Activated CD4-positive, alpha-beta T cell treated with anti-CD3 and anti-CD28 coated beads, Interleukin-2, amount 10 ng/mL, durations not matched to agents 24 days and 14 days (primary cell): ENCODE measurements at places on chromosomes 6 and 20. TPM values are rescaled to one million over a fixed set of nuclear protein-coding genes. Genes with fewer than 3 reads are reported as not detected.

DNA sequence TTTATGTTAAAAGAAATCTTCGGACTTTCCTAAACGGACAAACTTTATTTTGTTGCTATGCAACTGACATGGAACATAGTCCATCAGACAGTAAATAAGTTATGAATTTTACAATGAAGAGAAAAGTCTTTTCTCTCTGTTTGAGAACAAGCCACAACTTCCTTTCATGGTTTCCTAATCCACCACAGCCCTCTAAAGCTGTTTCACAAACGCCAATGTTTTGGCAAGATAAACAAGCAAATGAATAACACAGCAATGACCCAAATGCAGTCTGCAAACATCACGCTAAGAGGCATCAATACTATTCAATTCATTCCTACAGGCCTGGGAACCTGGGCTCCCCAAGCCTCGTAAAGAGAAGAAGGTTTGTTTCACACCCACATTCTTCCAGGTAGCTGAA, 60.4 kb downstream of the HAO1 start:
- no peak for DNase-seq

Gene SNAI1
- total RNA-seq = 1.6 and 2.3 TPM in 2 replicates

Gene RAB44
- 0.07 TPM in 1 of 2 replicates, not detected in the other for total RNA-seq

Gene ADAM33
- total RNA-seq = not detected in 2 replicates

GRCh38 chr20:26276554-26277210, 580.0 kb upstream of the ZNF337 start:
- DNase-seq = no peak

Gene PSORS1C2
- not detected in 2 replicates for total RNA-seq

Gene TBX18
- total RNA-seq = not detected in 2 replicates

- no peak for DNase-seq
Observed at GRCh38 chr20:36593347-36593929, 12.1 kb upstream of the RAB5IF start.

- DNase-seq = no peak
Observed at GRCh38 chr20:37850724-37851355, 52.1 kb upstream of the VSTM2L start.

Gene PPIL6
- not detected in 2 replicates for total RNA-seq

GRCh38 chr6:25965058-25965457, 2.5 kb downstream of the TRIM38 start:
- no peak for DNase-seq

Gene IPCEF1
- 0.97 and 1.5 TPM in 2 replicates for total RNA-seq

- no peak for DNase-seq
Observed at GRCh38 chr20:51409192-51409880, 133.2 kb downstream of the NFATC2 start.

DNA sequence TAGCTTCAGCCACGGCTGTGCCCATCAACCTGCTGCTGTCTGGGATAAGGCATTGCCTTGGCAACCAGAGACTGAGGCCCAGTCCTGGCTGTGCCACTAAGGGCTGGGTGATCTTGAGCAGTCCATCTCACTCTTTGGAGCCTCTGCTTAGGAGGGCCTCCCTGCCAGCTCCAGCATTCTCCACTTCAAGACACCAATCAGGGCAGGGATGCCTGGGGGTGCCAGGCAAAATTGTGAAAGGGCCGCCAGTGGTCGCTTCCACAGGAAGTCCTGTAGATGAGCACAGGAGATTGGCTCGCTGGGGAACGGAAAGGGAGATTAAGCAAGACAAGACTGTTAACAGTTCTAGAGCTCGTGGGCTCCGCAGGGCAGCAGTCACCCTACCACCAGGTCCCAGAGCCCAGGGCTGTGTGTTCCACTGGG, at the start of gene RAB44:
Gene RAB44 (plus strand): TSS at position 346 of the 423 bp plus-strand sequence. CDS start 6,410 bp downstream, outside the sequence.
- DNase-seq = no peak

GRCh38 chr6:16802071-16802470, 40.8 kb upstream of the ATXN1 start:
- DNase-seq = no peak

DNA sequence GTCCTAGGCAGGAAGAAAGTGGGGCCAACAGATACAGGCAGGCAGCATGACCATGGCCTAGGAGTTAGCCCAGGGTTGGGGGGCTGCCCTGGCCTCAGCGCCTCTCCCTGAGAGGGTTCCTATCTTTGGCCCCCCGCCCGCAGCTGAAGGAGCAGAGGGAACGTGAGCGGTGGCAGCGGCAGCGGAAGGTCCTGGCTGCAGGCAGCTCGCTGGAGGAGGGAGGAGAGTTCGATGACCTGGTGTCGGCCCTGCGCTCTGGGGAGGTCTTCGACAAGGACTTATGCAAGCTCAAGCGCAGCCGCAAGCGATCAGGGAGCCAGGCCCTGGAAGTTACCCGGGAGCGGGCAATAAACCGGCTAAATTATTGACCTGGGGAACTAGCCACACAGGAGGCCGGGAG, 32.6 kb downstream of the MOCS1 start:
- no peak for DNase-seq

Gene HLA-DRA
- 12.9 and 14.0 TPM in 2 replicates for total RNA-seq

Gene ID4
- not detected in 2 replicates for total RNA-seq

- DNase-seq = no peak
Observed at GRCh38 chr6:131693384-131693783, 7.8 kb downstream of the OR2A4 start.

GRCh38 chr6:97095311-97095850, 170.9 kb downstream of the KLHL32 start:
- DNase-seq = peak; percentile 39

DNA sequence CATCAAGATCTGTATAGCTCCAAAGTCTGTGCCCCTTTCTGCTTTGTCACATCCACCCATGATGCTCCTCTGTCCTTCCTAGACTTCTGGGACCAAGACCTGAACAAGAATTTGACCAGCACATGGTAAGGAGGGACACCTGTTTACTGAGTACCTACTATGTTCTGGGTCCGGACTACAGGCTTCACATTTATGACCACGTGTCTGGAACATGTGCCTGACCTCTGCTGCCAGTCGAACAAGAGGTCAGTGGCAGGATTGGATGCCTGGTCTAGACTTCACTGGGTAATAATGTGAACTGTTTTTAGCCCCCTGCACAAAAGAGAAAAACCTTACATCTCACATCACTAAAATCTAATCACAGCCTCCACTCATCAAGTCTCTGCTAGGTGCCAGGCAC, 7.3 kb upstream of the PDYN start:
- DNase-seq = no peak

Gene SFTA2
- not detected in 2 replicates for total RNA-seq

DNA sequence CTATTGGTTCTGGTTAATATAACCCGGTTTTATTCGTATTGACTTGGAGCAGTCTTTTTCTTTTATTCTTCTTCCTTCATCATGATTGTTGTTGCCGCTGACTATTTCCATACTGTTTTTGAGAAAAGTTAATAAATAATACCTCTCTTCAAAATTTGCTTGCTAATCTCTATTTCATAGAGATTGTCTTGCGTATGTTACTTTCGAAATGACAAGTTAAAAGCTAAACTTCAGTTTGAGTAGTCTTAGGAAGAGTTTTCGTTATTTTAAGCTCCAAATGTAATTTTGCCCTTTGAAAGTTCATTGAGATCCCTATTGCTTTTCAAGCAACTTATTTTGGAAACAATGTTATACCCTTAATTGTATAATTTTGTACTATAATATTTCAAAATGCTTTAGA, 36.4 kb downstream of the DCBLD1 start:
- DNase-seq = no peak

GRCh38 chr6:15620611-15621010, 42.2 kb downstream of the DTNBP1 start:
- no peak for DNase-seq

Gene KCNQ5
- 11.5 and 13.7 TPM in 2 replicates for total RNA-seq

DNA sequence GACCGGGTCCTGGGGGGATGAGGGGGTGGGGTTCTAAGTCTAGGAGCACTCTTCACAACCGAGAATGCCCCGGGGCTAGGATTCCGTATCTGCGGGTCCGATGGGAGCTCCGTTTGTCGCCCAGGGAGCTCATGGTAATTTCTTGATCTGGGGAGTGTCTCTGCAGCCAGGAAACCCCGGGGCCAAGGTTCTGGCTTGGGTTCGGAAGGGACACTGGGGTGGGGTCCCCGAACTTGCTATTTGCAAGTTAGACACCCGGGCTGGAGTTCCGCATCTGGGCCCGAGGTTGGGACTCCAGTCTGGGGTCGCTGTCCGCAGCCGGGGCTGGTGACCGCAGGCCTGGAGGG, 397 bp downstream of the PEDS1 start:
- DNase-seq = no peak

Gene AARS2
- 22.4 and 23.7 TPM in 2 replicates for total RNA-seq

Gene MAP3K4
- 41.0 and 50.4 TPM in 2 replicates for total RNA-seq

- DNase-seq = no peak
Observed at GRCh38 chr6:107319906-107320530, 139.3 kb downstream of the PDSS2 start.

DNA sequence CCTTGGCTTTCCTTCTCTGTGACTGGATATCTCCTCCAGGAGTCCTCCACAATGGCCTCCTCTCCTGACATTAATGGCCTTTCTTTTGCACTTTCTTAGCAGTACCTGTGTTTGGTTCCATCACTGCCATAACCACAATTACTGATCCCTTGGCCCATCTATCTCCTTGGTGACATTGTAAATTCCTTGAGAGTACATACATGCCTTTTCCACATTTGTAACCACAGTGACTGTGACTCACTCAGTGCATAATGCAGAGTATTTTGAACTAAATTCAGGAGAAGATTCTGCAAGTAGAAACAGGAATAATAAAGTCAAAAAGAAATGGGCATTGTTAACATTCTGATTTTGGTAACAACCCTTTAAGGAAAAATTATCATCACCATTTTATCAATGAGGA, 197.2 kb upstream of the SOX4 start:
- DNase-seq = no peak
